ENCODE measurements at places on chromosomes 1 and 21.

GRCh38 chr1:112513112-112513870, 4.5 kb downstream of the WNT2B start:
- no peak for DNase-seq

GRCh38 chr1:243667133-243667532, 182.9 kb downstream of the AKT3 start:
- DNase-seq, result no peak

- no peak for DNase-seq
Observed at GRCh38 chr1:157517016-157517415, 35.3 kb downstream of the FCRL5 start.

GRCh38 chr1:237269938-237270337, 228.0 kb downstream of the RYR2 start:
- no peak for DNase-seq

DNA sequence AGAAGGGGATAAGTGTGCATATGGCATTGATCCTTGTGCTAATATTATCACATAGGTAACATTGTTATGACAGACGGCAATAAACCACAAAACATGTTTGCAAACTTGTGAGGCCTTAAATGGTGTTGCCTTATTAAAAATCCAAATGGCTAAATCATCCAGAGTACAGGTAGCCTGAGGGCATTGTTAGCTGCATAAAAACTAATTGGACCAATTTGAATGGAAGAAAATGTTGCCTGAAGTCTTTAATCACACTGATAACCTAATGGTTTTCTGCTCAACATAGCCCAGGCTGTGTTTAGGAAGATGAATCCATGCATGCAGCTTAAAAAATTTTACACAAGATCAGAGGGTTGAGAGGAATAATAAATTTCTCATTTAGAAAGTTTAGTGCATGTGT, 19.4 kb upstream of the LRRC53 start:
- DNase-seq, result no peak

DNA sequence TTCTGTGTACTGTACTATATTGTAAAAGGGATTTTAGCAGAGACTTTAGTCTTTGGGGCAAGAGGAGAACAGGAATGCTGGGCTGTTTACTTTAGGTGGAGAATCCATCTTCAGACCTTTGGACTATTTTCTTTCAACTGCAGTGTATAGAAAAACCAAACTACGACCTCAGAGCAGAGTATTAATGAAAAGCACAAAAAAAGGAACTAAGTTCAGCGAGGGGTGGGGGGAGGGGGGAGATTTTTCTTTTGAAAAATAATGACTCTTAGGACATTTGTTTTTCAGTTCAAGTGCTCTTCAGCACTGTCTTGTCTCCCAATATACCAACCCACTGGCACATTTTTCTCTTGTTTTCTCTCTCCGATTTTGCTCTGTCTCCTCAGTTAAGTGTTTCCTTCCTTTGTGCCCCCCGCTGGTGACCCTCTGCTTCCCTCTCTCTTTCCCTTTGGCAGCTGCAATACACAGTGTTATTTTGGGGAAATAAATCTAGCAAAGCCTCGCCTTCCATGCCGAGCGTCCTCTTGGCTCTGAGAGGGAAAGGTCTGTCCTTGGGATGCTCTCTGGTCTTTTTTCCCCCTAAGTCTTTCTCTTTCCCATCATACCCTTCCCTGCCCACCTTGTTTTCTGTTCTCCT, 44.8 kb downstream of the ACP6 start:
- DNase-seq, result no peak

DNA sequence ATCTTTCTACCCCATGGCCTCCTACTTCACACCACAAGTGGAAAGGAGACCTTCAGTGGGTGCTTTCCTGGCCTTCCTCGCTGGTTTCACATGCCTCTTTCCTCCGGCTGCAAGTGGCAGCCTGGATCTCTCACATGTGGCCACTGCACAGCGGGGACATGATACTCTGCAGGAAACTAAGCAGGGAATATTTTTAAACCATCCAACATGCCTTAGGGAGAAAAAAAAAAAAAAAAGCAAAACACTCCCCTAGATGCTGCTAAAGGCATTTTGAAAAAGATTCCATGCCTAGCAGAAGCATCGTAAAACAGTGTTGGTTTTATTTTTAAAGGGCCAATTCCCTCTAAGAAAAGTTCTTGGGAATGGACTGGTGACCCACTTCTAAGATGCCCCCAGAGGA, 12.2 kb upstream of the GJA5 start:
- DNase-seq, result no peak

DNA sequence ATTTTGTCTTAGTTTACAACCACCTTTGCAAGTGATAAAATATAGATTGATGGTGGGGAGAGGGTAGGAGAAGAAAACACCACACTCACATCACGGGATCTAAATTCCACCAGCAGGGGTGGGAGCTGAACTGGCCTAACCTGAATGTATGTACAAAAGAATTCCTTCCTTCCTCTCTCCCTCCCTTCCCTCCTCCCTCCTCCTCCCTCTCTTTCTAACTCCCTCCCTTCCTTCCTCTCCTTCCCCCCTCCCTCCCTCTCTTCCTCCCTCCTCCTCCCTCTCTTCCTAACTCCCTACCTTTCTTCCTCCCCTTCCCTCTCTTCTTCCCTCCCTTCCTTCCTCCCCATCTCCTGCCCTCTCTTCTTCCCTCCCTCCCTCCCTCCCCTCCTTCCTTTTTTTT, 40.2 kb downstream of the HIVEP3 start:
- no peak for DNase-seq

- DNase-seq, result no peak
Observed at GRCh38 chr1:204161609-204162493, 4.3 kb downstream of the REN start.
